B cell (primary cell): ENCODE measurements at places on chromosomes 16 and 17.
A peak's percentile ranks its signal among the peaks of the same experiment; 100 is the strongest.

DNA sequence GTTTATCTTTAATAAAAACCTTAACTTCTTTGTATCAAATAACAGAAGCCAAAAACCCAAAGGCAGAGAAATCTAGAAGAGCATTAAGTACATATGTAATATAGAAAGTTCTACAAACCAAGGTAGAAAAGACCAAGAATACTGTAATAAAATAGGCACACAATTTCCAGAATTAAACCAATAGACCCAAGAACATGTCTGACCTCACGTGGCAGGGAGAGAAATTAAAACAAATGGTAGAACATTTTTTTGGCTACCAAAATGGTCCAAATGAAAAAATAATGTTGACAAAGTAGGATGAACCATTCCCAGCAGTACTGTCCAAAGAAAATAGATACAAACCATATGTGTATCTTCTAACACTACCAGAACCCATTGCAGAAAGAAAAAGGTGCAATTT is 183.5 kb downstream of the CPPED1 start:
- DNase-seq: no peak

DNA sequence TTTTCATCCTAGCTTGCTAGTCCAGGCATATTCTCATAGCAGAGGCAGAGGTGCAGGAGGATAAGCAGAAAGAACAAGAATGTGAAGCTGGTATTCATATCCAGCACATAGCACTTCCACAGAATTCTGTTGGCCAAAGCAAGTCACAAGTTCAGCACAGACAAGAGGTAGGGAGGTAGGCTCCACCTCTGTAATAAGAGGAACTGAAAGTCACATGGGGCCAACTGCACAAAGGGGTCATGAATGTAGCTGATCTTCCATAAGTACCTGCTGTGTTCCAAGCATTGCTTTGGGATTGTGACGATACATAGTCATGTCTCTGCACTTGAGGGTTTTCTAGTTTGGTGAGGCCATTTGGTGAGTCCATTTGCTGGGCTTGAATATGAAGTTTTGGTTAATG is 110.8 kb upstream of the MPHOSPH6 start:
- DNase-seq: no peak

GRCh38 chr17:82315703-82316358 is 1.6 kb downstream of the CD7 start:
- DNase-seq: peak; percentile 44

DNA sequence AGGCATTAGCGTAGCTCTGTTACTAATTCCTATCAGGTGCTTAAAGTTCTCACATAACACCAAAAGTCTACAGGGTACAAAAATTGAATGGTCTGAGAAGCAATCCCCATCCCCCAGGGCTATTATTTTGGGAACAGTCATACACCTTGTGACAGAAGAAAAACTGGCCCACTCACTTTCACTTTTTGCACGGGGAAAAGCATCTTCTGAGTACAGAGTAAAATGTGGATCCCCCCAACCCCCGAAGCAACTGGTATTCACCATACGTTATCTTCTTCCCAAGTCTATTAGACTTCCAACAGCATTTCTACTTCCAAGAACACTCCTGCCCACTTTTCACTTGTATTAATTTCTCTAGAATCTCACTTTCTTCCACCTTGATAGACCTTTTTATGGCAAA is 11.8 kb downstream of the GGA3 start:
- no peak for DNase-seq

DNA sequence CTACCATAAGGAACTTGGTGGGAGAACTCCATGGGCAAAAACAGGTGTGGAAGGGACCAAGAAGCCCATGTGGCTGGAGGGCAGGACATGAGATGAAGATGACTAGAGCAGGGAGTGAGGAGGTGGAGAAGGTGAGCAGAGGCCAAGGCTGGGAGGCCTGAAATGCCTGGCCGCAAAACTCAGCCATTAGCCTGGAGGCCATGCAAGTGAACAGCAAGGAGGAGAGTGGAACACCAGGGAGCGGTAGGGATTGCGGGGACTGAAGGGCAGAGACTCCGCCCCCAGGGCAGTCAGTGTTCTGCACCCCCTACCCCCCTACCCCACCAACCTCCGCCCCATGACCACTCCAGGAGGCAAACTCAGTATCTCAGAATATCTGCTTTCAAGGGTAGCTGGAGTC is 17.0 kb downstream of the BCL7C start:
- no peak for DNase-seq

DNA sequence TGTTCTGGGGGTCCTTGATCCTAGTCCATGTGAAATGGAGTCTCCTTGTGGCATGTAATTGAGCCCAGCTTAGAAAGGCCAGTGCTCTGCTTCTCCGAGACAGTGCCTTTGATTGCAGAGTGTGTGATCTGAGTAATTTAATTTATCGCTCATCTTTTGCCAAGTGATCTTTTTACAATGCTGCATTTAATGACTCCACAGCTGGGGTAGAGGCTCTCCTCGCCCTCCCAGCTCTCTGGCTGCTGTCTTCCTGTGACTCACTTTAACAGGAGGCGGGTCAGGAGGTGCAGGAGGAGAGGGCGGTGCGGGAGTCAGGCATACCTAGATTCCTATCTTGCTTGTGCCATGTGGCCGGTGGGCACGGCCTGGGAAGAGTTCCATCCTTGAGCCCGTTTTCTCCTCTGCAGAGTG is 113.4 kb upstream of the FOXF1 start:
- DNase-seq: no peak

DNA sequence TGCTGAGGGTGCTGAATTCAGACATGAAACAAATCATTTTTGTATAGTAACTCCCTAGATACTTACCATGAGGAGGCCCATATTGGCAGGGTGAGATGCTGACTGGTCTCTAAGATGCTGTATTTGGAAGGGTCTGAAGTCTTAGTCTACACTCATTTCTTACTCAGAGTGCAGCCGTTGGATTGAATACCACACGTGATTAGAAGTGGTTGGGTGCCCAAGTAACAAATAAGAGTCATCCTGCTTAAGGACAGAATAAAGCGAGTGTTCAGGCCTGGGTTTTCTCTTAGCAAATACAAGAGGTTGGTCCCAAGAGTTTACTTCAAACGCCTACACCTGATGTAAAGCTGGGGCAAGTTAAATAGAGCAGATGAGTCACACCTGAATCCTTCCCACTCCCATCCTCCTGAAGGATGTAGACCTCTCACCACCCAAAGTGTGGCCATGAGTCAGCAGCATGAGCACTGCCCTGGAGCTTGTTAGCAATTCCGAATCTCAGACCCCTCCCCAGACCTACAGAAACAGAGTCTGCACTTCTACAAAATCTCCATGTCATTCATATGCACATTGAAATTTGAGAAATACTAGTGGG is 284.6 kb upstream of the CDH5 start:
- no peak for DNase-seq

- DNase-seq: no peak
Measured at GRCh38 chr17:67435122-67435521, 58.0 kb downstream of the PITPNC1 start.

GRCh38 chr17:82793974-82794630 is 42.2 kb downstream of the TBCD start:
- no peak for DNase-seq

GRCh38 chr16:27972500-27972899 is 91.0 kb downstream of the GSG1L start:
- DNase-seq: peak; percentile 47

GRCh38 chr17:55601874-55602364 is 90.7 kb upstream of the SMIM36 start:
- DNase-seq: peak; percentile 56

DNA sequence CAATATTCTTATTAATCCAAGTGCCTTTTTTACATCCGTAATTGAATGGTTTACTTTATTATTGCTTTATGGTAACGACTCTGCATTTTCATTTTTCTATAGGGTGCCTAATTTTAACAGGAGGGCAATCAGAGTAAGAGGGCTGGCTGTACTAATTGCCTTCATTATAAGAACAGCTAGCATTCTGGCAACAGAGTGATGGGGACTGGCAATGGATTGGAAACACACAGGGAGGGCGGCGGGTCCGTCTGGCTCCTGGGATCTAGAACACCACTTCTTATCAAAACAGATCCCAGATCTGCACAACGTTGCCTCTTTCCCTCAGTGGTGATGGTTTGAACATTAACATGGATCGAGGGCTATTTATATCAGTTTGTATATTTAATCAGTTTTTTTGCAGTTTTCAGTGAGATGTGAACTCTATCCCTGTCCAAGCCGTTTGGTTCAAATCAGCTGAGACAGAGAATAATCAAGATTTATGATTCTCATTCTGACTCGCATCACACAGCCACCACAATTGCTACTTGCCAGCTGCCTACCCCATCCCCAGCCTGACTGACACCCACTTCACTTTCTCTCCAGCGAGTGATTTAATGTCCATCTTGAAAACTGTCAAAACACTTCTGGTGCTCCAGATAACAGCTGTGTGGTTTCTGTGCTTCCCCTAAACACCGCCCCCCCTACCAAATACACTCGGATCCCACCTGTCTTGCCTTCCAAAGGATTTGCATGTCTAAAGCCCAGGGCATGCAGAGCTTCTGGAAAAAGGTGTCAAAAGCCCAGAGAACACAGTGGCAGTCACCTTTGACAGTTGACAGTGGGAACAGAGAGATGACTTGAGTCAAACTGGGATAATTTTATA is 327.9 kb downstream of the HS3ST4 start:
- no peak for DNase-seq

- no peak for DNase-seq
Measured at GRCh38 chr17:15397620-15398019, 56.2 kb upstream of the TEKT3 start.

GRCh38 chr17:31680126-31680525 is 178.9 kb downstream of the COPRS start:
- peak; percentile 7 for DNase-seq
